NCI-H524 treated with DMSO at 0.1 percent for 48 hours (cell line): ENCODE measurements at places on chromosomes 16 and 17.

- DNase-seq: no peak
These were observed 12.0 kb downstream of the CBFB start for GRCh38 chr16:67040906-67041305.

DNA sequence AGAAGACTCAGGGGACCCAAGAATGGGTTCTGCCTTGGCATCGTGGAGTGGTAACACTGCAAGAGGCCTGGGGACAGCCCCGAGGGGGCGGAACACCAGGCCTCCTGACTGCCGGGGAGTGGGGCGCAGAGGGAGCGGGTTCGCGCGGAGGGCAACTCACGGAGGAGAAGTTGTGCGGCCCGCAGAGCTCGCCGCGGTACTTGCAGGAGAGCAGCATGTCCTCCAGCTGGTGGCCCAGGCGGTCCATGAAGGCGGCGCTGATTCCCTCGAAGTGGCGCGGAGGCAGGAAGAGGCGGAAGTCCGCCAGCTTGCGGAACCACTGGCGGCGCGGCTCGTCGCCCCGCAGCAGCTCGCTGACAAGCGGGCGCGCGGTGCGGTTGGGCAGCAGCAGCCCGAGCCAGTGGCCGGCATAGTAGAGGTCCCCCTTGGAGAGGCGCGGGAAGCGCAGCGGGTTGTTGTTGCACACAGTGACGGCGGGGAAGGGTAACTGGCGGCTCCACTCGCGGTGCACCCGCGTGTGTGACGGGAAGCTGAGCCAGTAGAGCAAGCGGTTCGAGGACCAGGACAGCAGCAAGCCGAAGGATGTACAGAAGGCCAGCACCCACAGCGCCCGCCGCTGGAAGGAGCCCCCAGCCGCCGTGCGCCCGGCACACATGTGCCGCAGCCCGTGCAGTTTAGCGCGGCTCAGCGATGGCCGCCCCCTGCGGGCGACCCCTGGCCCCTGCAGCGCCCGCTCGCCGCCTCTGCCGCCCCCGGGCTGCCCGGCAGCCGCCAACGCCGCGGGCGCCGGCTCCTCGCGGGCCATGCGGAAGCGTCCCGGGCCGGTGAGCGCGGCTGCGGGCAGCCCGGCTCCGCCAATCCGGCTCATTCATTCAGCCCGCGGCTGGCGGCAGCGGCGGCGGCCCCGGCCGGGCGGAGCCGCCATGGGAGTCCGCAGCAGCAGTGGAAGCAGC, 1.6 kb downstream of the ASIC2 start:
- DNase-seq: no peak

- DNase-seq: no peak
These were observed 21.4 kb downstream of the TTLL6 start for GRCh38 chr17:48795444-48796162.

DNA sequence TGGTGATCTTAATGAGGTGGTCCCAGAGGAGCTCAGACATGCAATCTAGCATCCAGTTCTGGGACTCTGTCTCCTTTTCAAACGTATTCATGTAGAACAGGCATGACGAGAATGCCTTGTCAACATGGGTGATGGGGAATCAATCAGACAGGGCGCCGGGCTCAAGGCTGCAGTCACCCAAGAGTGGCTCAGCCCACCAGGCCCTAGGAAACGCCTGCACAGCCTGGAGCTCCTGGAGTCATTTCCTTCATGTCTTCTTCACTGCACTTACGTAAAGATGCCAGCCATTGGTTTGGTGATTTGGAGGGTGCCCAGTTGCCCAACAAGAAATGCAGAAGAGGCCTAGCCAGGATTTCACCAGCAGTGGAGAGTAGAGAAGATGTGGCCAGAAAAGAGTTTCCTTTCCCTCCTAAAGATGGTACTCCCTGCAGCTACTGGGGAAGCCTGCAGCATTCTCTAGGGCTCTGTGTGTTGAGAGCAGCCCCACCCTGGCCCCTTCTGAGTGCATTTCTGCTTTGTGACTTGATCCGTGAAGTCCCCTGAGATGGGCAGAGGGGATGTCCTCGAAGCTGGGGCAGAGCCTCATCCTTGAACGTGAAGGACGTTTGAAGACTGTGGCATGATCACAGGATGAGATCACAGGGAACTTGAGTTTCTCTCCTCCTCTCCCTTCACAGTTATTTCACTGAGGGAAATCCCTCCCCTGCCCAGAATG, 24.0 kb upstream of the STH start:
- DNase-seq: no peak

- no peak for DNase-seq
These were observed 74.8 kb downstream of the SLC5A11 start for GRCh38 chr16:24920568-24920967.

GRCh38 chr16:54722210-54722676, 208.4 kb upstream of the IRX5 start:
- no peak for DNase-seq

- DNase-seq: no peak
These were observed 1.4 kb upstream of the CYB561 start for GRCh38 chr17:63447471-63448009.

DNA sequence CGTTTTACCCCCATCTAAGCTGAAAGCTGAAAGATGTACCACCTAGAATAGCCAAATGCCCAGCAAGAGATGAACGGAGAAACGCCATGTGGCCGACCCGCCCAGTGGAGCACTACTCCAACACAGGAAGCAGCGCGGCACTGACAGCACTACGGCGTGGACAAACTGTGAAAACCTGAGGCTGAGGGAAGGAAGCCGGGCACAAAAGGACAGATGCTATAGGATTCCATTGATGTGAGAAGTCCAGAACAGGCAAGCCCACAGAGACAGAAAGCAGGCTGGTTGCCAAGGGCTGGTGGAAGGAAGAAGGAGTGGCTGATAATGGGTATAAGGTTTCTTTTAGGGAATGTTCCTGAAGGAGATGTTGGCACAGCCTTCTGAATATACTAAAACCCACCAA, 29.4 kb upstream of the SLC38A8 start:
- DNase-seq: no peak

DNA sequence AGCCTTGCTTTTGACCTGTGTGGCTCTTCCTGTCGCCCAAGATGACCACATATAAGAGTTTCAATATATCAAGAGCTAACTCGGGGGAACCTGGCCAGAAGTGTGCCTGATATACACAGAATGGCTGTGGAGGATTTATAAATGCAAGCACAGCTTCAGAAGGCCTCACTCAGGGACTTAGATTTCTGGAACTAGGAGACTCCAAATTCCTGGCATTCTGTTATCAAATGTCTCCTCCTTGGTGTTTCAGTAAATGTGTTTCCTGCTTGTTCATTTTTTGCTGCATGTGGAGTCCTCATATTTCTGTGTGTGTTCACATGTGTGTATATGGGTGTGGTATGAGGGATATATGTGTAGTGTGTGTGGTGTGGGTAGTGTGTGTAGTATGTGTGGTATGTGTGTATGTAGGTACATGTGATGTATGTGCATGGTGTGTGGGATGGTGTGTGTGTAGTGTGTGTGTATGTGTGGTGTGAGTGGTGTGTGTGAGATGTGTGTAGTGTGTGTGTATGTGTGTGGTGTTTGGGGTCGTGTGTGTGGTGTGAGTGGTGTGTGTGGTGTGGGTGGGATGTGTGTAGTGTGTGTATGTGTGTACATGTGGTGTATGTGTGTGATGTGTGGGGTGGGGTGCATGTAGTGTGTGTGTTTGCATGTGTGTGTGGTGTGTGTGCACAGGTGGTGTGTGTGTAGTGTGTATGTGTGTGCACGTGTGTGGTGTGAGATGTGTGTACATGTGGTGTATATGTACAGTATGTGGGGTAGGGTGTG, 981 bp upstream of the CD300H start:
- no peak for DNase-seq

DNA sequence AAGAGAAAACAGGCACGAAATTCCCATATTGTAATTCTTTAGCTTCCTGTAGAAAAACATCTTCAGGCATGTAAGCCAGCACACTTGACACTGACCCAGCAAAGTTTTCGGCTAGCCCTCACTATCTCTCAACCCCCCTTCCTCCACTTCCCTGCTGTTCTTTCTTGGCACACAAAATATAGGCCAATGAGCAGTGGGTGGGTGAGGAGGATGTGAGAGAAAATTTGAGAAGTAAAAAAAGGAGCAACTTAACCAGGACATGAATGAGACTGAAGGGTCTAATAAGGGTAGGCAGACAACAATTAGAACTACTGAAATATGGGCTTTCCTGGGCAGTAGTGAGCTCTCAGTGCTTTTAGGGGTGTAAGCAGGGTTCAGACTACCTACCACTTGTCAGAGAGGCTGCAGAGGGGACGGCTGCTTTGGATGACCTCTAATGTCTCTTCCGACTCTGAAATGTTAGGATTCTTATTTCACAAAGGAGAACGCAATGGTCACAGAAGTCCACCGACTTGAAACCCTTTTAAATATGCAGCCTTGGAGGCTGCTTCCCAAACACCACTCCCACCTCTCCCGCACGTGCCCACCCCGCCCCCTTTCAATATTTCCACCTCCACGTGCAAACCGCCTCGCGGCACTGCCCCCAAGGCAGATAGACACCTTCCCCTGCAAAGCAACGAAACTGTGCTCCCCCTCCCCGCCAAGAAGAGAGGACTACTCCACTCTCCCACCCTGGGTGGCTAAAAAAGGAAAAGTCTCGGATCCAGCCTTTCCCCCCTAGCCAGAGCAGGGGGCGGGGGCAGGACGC, 889 bp downstream of the MBTD1 start:
- no peak for DNase-seq

DNA sequence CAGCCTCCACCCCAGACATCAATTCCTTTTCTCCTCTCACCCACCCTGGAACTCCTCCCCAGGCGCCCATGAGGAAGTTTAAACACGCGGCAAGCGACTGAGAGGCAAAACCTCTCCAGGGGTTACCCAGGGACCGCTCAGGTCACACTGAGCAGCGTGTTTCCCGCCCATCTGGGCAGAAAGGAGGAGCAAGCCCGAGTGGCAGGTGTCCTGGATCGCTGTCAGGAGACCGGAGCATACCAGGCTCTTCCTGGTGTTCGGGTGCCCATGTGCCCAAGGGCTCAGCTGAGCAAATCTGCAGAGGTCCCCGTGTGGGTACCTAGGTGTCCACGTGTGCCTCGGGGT, 491 bp downstream of the SLC25A19 start:
- DNase-seq: peak; percentile 61

DNA sequence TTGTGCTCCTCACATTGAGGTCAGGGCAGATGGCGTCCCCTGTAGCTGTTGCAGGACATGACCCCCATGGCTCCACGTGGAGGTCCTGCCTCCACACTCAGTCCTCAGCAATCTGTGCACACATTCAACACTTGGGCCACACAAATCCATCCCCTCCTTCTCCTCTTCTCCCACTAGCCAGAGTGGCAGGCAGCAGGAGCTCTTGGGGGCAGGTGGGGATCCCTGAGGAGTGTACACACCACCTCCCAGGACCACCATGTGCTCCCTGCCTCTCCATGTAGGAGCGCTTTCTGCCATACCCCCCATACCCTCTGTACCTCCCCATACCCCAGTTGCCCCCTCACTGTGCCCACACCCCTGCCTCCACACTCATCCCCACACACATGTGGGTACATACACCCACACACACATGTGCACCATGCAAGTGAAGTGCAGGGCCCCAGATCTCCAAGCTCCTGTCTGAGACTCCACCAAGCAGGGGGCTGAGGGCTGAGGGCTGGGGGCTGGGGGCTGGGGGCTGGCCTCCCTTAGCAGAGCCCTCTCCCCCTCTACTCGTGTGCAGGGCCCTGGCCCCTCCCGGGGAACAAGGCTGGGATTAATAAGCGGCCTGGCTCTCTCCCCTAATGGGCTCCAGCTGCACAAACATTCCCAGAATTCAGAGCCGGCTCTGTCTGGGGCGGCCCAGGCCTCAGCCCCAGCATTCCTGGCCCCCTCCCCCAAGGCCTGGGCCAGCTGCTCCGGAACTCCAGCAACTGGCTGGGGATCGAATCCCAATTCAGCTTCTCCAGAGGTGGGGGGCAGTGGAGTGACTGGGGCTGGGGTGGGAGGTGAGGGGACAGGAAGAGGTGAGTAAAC, 48.2 kb upstream of the MEIOC start:
- DNase-seq: no peak

DNA sequence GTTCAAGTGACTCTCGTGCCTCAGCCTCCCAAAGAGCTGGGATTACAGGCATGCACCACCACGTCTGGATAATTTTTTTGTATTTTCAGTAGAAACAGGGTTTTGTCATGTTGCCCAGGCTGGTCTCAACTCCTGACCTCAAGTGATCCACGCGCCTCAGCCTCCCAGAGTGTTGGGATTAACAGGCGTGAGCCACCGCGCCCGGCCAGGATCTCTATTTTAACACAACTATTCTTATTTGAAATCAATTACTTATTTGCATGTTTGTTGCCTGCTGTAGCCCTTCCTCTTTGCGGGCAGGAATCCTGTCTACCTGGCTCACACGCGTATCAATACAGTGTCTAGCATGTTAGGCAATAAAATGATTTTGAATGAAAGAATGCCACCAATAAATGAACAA, 818 bp upstream of the CNEP1R1 start:
- no peak for DNase-seq

DNA sequence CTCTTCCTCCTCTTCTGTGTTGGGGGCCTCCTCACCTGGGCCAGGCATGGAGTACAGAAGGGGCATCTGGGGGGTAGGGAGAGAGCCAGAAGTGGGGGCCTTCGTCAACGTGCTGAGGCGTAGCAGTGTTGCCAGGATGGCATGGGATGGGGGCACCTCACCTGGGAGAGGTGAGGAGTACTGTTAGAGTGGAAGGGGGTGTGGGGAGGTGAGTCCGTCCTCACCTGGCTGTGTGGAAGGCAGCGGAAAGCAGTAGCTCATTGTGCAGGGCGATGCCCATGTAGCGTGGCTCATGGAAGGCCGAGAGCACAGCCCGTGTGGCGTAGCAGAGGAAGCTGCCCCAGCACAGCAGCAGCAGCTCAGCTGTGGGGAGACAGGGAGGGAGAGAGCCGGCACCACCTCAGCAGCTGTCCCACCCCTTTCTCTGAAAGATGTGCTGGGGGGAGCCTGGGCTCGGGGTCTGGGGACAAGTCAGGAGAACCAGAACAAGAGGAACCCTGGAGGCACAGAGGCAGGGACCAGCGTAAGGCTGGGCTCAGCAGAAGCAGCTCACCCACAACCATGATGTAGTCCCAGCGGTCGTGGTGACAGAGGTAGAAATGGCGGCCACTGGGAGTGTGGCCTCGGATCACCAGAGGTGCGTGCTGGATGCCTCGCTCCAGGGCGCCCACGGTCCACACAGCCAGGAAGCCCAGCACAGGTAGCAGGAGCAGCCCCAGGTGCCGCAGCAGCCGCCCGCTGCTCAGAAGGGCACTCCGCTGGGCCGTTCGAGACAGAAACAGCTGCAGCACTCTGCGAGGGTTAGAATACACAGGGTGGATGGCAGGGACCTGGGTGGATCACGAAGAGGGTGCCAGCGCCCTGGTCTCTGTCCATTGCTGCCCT, 9.0 kb downstream of the GPR179 start:
- no peak for DNase-seq

DNA sequence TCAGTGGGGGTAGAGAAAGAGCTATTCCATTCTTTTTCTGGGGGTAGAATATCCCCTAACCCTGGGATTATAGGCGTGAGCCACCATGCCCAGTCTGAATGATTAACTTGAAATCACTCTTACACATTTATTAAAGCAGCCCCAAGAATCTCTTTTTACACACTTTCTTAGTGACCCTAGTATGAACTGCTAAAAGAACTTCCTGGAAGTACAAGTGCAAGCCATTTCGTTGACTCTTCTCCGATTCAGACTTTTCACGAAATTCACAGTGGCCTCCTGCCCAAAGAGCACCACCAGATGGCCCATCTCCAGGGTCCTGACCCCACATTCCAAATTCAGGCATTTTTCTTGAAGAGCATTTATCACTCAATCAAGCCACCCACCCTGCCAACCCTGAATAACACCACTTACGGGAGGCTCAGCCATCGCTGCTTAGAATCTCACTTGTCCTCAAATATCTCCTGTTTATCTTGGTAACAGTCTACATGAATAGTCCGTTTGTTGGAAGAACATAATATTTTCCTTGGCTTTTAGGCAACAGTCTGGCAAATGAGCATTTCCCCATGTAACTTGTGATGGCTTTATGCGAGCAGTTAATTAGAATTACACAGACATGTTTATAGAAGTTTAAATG, 28.0 kb downstream of the ZNF423 start:
- no peak for DNase-seq
